ENCODE measurements at places on chromosomes 1 and 21. TPM values are rescaled to one million over a fixed set of nuclear protein-coding genes. Genes with fewer than 3 reads are reported as not detected.

GRIK1 gene
- not detected for total RNA-seq

WNT3A gene
- 2.4 TPM for total RNA-seq

SPATA45 gene
- not detected for total RNA-seq

NOTCH2 gene
- 231 TPM for total RNA-seq

PROK1 gene
- 75.3 TPM for total RNA-seq

CCDC181 gene
- total RNA-seq, result 5.6 TPM

CCDC27 gene
- total RNA-seq, result not detected

IPP gene
- total RNA-seq, result 16.1 TPM

CELA2B gene
- total RNA-seq, result 1.1 TPM

FYB2 gene
- 7.8 TPM for total RNA-seq

Data from prostate gland (tissue), 2 donors.